ENCODE measurements at places on chromosomes 2 and 18.

DNA sequence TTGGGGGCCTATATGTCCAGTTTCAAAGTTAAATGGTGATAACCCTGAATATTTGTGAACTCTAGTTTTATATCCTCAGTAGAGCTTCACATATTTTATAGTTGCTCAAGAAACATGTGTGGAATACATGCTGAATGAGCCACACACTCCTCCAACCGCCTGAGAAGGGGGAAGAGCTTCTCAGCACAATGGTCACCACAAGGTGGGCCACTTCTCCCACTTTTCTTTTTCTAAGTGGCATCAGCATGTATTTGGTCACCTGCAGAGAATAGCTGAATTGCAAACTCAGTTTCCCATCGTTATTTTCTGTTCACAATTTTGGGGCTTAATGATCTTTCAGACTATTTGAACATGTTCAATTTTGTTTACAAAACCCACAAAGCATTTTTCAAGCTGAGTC is 340.5 kb downstream of the PARD3B start:
- no peak for DNase-seq

DNA sequence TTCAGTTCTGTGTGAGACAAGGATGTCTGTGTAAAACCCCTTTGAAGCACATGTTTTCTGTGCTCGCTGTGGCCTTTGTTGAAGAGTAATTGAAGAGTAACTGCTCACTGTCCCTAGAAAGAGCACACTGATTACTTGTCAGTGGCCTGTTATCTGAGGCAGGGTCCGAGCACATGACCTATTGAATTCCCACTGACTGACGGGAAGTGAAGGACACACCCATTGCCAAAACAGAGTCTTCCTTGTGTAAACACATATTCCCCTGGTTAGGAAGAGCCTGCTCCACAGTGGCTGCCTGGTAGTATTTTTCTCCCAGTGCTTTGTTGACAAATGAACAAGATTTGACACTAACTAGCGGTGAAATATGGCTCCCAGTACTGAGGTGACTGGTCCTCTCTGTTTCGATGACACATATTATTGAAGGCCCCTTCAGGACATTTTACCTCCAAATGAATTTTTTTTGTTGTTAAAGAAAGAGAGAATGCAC is 148.5 kb upstream of the GYPC start:
- no peak for DNase-seq

DNA sequence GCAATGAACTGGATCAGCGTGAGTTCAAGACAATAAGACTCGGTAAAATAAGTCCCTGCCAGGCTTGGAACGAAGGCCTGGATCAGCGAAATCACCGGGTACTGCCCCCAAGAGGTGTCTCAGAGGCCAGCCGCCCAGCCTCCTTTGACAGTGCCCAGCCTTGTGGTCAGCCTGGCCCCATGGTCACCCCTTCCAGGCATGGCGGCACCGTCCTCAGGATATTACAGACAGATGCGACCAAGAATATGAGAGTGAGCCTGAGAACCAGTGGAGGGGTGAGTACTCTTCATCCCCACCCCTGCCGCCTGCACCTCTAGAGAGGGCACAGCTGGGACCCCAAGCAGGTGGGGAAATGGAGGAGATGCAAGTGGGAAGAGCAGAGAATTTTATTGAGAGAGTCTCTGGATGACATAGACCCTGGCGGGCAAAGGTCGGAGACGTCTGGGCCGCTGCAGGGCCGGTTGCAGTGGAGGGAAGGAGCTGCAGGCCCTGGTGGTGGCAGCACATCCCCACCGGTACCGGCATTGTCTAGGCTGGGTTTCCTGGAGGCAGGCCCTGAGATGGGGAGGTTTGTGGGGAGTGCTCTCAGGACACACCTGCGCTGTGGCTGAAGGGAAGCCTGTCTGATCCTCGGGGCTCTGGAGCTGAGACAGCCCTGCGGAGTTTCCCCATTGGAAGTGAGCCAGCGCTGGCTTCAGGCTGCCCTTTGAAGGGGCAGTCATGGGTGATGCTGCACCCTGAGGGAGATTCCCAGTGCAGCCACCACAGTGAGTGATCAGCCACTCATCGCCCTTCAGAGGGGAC is 190.0 kb downstream of the SEPTIN10 start:
- DNase-seq: no peak

GRCh38 chr2:145408980-145409379 is 889.1 kb upstream of the ZEB2 start:
- DNase-seq: no peak

- no peak for DNase-seq
These were observed 58.4 kb upstream of the UNC80 start for GRCh38 chr2:209713219-209713618.

DNA sequence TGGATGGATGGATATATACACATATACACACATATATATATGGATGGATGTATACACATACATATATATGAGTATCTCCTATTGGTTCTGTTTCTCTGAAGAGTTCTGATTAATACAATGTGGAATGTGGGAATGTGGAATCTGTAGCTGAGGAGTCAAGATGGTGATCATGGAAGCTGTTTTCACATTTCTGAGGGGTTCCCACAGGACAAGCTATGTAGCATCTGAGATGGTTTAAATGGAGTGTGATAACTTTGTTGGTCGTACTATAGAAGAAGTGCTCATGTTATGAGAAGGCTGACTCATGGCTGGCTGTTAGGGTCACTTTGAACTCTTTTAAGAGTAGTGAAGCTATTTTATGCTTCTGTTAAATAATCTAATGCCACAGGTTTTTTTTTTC is 279.7 kb downstream of the MEIS1 start:
- DNase-seq: no peak

All from DMS 273 treated with DMSO at 0.1 percent for 48 hours (cell line).